ENCODE measurements at places on chromosomes 11 and 22.

DNA sequence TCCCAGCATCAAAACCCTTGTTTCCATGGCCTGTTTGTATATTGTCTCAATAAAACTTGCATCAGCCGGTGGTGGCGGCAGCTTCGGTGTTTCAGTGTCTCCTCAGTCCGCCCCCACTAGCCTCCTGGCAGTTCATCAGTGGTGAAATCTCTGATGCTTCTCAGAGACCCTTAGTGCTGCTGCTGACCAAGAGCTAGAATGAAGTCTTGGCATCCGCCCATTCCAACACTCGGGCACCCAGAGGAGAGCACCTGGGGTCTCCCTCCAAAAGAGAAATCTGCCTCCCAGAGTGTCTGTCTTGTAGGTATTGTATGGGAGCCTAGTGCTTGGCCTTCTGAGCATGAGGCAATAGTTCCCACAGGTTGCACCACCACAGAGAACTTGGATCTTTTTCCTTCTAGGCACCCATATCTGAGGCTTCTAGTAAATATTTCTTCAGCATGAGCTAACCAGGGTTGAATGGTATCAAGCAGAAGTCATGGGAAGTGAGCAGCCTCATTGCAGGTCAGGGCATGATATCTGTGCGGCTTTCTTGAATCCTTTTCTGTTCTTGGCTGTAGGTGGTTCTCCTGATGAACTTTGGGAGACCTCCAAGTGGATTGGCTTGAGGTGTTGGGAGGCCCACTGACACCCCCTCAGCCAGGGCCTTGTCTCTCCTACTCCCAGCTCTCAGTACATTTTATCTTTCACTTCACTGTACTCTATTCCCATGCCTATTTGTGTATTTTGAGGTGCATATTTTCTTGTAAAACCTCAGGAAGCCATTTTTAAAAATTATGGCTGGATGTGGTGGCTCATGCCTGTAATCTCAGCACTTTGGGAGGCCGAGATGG, 13.2 kb upstream of the AIFM3 start:
- DNase-seq, result no peak

GRCh38 chr22:45008186-45008681, 1.6 kb downstream of the PHF21B start:
- no peak for DNase-seq

- no peak for DNase-seq
Observed at GRCh38 chr11:100830274-100830673, 143.2 kb downstream of the ARHGAP42 start.

DNA sequence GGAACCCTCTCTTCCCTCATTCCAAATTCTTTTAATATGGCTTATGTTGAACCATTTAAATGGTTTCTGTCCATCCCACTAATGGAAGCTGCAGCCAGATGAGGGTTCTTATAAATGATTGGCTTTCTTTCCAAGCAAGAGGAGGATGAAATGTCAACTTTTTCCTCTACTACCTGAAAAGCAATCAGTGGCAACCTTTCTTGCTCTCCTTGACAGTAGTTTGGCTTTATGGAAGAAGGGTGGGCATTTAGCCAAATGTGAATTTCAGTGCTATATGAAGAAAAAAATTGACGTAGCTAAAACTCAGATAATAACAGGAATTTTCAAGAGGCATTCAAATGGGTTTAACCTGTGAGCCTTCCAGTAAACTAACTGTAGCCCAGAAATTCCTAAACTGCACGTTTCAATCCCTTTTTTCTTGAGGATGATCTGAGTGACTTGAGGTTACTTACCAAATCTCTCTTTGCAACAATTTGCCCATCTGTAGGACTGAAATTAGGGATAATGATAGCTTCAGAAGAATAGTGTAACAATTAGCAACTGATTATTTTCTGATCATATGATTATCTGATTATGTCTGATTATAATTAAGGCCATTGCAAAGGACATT, 90.9 kb downstream of the EXT2 start:
- DNase-seq, result no peak

DNA sequence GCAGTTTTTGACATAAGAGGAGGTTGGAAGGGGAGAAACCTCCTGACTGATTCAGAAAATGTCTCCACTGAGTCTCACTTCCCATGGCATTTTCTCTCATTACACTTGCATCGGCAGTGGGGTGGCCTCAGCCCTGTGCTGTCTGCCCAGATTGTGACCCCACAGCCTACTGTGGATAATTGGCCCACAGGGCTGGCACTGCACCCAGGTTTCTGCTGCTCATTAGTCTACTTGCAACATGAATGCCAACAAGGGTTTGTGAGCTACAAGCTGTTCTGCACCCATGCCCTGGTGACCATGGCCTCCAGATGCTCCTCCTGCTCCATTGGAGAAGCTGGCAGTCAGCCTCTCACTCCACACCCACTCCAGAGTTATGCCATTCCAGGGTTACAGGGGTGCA, 296.0 kb downstream of the CTTN start:
- no peak for DNase-seq

- no peak for DNase-seq
Observed at GRCh38 chr11:70487756-70488155, 89.4 kb downstream of the CTTN start.

GRCh38 chr22:40203572-40203971, 25.8 kb downstream of the TNRC6B start:
- DNase-seq, result no peak

GRCh38 chr11:36510594-36510942, 496 bp upstream of the TRAF6 start:
- no peak for DNase-seq

- DNase-seq, result no peak
Observed at GRCh38 chr11:15118431-15118830, 3.7 kb downstream of the INSC start.

- DNase-seq, result no peak
Observed at GRCh38 chr11:64251753-64252002, 348 bp downstream of the PLCB3 start.

- DNase-seq, result no peak
Observed at GRCh38 chr22:46060292-46061123, 83.5 kb upstream of the WNT7B start.

GRCh38 chr11:68398995-68399851, 61.3 kb upstream of the PPP6R3 start:
- no peak for DNase-seq

DNA sequence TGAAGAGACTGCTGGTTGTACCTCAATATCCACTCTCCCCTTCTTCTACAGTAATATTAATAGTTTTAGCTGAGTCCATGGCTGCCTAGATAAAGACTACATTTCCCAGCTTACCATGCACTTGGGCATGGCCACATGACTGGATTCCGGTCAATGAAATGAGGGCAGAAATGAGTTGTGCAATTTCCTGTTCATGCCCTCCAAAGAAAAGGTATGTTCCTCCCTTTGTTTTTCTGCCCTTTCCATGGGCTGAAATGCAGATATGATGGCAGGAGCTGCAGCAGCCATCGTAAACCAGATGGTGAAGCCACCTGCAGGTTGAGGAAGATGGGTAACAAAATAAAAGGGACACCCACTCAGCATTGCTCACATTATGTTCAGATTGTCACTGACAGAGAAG, 15.3 kb upstream of the ELFN2 start:
- DNase-seq, result no peak

GRCh38 chr11:95338430-95338991, 107.5 kb upstream of the SESN3 start:
- DNase-seq, result no peak

DNA sequence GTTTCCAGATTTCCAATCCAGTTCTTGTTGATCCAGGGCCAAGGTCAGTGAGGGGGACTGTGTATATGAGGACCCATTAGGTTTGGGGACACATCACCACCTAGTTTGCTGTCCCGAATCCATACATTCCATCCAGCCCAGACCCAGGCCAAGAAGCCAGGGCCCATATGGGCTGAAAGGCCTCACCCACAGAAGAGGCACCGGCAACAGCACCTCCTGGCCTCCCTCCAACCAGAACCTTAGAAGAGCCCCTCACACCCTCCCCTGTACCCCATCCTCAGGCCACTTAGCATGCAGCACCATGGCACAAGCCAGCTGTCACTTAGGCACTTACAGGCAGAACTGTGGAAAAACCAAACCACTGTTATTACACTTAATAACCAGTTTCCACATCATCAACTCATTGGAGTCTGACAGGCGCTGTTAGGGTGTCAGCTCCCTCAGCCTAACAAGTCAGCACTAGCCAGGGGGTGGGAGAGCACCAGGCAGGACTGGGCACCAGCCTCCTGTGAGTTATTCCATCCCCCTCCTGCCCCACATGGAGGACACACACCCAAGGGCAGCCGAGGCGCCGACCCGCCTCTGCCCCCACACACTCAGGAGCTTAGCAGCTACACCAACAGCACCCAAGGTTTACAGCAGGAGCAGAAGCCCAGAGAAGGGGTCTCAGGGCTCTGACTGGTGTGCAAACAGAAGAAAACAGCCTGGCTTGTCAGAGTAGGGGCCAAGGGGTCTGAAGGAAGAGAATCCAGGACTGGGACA, 132.0 kb downstream of the BUD13 start:
- DNase-seq, result no peak

DNA sequence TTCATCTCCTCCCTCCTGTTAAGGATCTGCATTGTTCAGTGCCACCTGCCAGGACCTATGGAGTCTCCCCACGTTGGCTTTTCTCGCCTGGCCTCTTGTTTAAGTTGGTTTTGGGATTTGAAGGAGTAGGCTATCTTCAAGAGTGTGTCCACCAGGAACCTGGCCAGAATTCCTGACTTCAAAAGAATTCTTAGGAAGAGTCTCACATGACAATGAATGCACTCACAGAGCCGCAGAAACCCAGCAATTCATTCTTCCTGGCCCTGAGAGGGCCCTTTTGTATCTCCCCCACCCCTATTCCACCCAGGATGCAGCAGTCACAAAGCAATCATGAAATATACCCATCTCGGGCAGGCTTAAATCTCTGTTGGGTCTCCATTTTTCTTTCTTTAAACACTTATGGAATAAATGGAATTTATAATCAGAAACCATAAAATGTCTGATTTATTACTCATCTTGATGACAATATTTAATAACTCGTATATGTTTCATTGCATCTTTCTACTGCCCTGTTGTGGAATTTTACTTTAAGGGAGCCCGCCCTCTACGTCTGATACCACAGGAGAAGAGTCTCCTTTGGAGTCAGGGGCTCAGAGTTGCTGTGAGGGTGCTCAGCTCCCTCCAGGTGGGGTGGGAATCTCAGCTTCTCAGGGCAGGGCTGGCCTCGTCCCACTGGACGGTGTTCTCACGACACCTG, 507.0 kb downstream of the NTM start:
- no peak for DNase-seq

DNA sequence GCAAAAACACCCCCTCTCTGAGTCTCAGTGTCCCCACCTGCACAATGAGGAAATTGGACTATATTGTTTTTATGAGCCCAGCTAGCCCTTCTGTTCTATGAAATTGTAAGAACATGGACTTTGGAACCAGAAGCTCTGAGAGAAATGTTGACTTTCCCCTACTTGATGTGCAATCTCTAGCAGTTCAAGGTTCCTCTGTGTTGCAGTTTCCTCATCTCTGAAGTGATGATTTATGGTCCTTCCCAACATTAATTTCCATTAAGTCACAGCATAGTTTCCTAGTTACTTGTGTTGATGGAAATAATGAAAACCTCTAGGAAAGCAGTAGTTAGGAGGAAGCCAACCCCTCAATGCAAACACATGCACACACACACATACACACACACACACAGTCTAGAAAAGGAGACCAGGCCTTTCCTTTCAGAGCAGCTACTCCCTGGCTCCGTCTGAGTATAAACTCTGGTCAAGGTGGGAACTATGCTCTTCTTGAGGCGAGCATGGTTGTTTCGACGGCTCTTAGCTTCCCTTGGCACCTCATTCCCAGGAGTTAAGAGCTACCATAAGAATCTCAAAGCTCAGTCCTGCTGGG, 518.4 kb downstream of the SOX6 start:
- no peak for DNase-seq

DNA sequence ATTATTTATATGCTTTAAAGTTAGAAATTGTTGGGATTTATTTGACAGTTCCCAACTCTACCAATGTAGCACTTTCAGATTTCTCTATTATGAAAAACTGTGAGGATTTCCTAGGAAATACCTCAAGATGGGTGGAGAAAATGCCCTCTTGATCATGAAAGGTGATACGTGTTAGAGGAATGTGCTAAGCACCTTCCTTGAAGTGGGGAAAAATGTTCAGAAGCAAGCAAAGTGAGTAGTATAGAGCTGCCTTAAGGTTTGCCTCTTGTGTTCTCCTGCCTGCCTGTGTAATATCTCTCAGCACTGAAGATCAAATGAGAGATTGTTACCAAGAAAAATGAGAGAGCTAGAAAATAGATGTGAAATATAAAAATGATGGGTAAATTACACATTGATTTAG, 58.2 kb downstream of the YAP1 start:
- DNase-seq, result no peak

- no peak for DNase-seq
Observed at GRCh38 chr11:68439355-68440065, 21.0 kb upstream of the PPP6R3 start.

GRCh38 chr11:66317723-66318599, 1.1 kb upstream of the CD248 start:
- no peak for DNase-seq

GRCh38 chr22:19629720-19630419, 84.4 kb upstream of the SEPTIN5 start:
- DNase-seq, result peak; percentile 36

- no peak for DNase-seq
Observed at GRCh38 chr11:134560066-134560465, 148.0 kb upstream of the B3GAT1 start.

DNA sequence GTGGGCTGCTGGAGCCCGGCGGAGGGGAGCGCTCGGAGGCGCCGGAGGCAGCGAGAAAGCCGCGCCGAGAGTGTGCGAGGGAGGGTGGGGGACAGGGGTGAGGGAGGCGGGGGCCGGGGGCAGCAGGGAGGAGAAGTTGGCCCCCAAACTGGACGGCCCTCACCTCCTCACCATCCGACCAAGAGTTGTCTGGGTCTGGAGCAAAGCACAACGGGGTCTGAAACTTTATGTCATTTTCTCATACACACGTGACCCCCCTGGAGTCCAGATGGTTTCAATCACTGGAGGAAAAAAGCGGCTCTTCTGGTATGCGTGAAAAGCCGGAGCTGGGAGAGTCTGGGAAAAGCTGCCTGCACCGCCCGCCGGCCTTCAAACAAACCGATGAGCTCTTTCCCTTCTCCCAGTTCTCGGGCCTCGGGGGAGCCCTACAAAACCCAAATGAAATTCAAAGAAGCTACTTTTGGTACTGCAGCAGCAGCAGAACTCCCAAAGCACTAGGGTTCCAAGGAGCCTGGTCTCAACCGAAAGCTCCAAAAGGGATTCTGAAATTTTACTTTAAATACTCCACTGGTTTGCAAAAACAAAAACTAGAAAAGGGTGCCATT, 39.7 kb upstream of the AKIP1 start:
- DNase-seq, result peak; percentile 34

GRCh38 chr11:12163181-12163941, 53.0 kb downstream of the MICAL2 start:
- no peak for DNase-seq

DNA sequence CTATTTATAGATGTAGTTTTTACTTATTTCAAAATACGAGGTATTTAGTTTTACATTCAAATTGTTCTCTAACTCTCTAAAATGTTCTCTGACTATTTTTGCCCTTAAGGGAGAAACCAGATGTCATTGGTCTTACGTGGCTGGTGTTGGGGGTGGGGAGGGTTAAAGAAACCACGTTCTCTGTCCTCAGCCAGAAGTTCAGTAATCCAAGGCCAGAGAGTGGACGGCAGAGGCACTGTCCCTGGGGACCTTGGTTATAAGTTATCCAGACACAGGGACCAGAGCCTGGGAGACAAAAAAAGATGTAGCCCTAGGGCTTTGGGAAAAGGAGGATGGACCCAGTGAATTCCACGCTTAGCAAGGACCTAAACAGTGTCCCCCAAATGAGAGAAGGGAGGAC, 706 bp upstream of the OR51E1 start:
- DNase-seq, result no peak

GRCh38 chr11:129402206-129403171, 26.8 kb downstream of the BARX2 start:
- DNase-seq, result no peak

Measured in NCI-H1048 (cell line).